ENCODE measurements at places on chromosomes 6 and 20.

GRCh38 chr20:42530855-42531448 is 658.8 kb downstream of the PTPRT start:
- DNase-seq, result peak; percentile 36

- no peak for DNase-seq
Measured at GRCh38 chr6:130848945-130849344, 21.7 kb downstream of the SMLR1 start.

DNA sequence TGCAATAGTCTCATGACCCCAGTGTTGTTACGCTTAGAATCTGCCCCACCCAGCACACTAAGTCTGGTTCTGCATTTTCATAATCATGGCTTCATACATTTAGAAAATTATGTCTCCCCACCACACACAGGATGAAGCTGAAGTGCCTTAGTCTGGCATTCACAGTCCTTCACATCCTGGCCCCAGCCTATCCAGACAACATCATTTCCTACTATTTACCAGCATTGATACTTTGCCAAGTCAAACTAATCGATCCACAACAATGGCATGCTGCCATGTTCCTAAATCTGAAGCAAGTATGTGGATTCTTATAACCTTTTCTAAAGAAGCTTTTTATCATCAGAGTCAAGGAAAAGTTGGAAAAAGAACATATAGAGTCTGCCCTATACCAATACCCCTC is 132.4 kb upstream of the FBXL4 start:
- DNase-seq, result no peak

DNA sequence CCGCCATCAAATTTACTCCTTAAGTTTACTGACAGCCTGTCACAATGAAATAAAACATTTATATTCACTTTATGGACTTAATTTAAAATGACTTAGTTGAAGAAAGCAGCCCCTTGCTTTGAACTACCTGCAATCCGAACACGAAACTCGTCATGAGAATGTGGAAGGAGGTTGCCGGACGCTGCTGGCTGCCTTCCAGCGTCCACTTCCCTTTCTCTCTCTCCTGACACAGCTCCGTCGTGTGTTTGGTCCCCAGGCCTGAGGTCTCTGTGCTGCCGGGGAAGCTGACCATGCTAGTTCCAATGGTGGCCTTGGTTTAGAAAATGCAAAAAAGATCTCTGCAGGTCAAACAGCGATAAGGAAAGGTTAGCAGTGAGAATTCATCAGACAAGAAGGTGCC is 519.7 kb downstream of the CDH26 start:
- DNase-seq, result no peak

- DNase-seq, result no peak
Measured at GRCh38 chr6:135280375-135281136, 99.4 kb downstream of the MYB start.

DNA sequence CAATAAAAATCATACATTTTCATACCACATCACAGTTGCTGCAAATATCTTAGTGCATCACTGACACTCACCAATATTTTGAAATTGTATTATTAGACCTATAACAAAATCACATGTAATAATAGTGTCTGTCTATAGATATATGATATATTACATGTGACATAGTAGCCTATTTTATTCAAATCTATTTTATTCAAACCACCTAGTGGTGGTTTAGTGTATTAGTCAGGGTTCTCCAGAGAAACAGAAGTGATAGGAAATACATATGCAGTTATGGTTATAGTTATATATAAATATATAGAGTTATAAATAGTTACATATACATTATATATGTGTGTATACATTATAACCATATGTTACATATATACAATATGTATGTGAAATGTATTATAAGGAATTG is 366.5 kb upstream of the ARID1B start:
- DNase-seq, result no peak

DNA sequence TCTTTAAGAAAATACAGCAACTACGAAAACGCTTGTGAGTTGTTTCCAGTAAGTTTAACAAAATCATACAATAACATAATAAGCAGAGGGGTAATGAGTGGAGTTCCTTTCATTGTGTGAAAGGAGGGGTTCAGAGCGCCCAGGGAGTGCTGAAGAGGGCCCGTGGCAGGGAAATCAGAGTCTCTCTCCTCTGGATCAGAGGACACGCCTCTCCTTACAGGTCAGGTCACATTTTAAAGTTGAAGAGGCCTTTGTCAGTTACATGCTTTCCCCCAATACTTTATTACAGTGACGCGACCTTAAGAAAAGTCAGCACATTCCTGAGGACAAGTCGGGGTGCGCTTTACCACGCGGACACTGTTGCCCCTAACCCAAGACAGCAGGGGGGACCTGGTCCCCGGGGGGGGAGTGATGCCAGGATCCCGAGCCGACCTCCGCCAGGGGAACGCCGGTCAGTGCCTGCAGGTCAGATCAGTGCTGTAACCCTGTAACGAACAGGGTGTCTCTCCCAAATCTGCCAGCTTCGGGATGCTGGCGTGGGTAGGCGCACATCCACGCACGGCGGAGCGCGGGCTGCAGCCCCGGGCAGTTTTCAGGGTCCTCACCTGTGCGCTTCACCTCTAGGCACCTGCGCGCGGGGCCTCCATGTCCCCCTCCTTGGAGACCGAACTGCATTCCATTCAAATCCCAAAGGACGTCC is 848 bp downstream of the DACT2 start:
- DNase-seq, result no peak

- no peak for DNase-seq
Measured at GRCh38 chr20:15547119-15547518, 1026.1 kb downstream of the KIF16B start.

- DNase-seq, result no peak
Measured at GRCh38 chr6:119476024-119476423, 126.5 kb upstream of the MAN1A1 start.

DNA sequence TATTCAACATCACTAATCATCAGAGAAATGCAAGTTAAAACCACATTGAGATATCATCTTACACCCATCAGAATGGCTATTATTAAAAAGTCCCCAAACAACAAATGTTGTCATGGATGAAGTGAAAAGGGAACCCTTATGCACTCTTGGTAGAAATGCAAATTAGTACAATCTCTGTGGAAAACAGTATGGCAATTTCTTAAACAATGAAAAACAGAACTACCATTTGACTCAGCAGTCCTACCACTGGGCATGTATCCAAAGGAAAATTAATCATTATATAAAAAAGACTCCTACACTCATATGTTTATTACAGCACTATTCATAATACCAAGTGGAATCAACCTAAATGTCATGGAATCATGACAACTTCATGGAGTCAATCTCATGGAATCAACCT is 611.3 kb upstream of the GJE1 start:
- DNase-seq, result no peak

DNA sequence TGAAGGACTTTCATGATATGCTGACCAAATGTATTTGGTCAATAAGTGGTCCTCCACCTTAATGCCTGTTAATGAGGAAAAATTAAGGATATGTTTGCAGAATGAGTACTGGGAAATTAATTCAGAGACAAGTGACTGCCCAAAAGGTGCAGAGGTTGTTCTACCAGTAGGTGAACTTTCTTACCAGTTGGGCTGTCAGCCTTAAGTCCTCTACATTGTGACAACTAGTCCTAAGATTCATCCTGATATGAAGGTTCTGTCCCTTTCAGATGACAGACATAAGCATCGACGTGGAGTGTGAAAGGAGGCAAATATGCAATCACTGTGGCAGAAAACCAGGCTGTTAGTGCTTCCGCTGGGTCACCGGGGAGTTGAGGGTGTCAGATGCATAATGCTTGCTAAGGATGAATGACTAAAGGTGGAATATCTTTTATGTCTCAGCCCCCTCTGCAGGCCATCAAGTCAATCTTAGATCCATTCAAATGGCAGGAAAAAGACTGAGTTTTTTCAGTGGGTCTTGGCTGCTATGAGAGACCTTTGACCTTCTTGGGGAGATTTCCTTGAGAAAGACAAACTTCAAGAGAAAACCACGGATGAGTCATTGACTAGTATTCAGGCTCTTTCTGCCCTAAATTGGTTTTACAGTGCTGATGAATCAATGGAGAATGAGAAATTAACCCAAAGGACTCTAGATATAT is 226.0 kb downstream of the TPBG start:
- DNase-seq, result peak; percentile 30

GRCh38 chr6:41504466-41505121 is 41.6 kb upstream of the FOXP4 start:
- DNase-seq, result no peak

- no peak for DNase-seq
Measured at GRCh38 chr6:101747716-101748115, 354.2 kb downstream of the GRIK2 start.

GRCh38 chr20:17662333-17663039 is 19.6 kb downstream of the RRBP1 start:
- no peak for DNase-seq

DNA sequence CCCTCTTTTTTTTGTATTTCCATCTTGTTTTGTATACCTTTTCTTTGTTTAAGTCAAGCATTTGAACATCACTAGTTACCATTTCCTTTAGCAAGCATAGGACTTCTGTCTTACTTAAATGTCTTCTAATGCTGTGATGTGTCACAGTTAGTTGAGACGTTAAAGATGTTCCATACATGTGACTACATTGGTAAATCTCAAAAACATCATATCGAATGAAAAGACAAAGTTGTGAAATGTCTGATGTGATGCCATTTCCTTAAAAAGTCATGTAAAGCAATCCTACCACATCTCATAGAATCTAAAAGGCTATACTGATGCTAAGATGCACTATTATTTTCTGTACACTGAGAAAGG is 26.8 kb downstream of the SLC16A10 start:
- DNase-seq, result no peak

DNA sequence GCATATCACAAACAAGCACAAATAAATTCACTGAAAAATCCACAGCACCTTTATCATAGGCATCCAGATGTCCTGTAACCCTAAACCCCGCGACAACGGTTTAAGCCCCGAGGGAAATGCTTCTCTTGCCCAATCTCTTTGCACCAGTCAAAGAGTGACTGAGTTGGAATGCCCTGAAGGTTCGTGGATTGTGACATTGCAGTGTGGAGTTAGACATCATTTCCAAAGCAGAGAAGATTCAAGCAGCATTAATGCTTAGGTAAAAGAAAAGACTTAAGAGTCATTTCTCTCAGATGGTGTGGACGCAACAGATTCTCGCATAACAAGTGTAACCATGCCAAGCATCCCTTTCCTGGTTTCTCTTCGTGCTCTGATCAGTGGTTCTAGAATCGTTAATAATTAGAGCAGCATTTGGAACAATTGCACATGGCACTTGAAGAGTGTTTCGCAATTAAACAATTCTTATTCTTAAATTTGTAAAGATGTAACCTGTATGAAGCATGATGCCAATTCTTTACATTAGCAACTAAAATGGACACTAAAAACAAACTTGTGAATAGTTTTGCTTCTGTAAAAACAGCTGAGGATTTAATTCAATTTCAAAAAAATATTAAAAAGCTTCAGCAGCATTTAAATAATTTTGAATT is 121.6 kb downstream of the HIVEP2 start:
- no peak for DNase-seq

- no peak for DNase-seq
Measured at GRCh38 chr6:16146527-16146955, 17.7 kb downstream of the MYLIP start.

DNA sequence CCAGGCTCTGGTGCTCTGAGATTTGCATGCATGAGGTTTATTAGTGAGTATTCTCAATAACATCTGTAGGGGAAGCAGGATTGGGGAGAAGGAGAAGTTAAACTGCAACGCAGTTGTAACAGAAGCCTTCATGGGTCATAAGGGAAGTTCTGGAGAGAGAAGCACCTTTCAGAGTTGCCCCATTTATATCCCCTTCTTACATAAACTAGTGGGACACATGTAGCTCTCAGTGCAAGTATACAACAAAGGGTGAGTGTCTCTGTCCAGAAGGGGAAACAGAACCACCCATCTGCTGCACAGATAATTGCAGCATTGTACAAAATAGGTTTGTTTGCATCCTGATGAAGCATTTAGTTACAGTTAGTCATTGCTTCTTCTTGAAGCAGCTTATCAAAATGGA is 4.3 kb upstream of the ADGB start:
- no peak for DNase-seq

DNA sequence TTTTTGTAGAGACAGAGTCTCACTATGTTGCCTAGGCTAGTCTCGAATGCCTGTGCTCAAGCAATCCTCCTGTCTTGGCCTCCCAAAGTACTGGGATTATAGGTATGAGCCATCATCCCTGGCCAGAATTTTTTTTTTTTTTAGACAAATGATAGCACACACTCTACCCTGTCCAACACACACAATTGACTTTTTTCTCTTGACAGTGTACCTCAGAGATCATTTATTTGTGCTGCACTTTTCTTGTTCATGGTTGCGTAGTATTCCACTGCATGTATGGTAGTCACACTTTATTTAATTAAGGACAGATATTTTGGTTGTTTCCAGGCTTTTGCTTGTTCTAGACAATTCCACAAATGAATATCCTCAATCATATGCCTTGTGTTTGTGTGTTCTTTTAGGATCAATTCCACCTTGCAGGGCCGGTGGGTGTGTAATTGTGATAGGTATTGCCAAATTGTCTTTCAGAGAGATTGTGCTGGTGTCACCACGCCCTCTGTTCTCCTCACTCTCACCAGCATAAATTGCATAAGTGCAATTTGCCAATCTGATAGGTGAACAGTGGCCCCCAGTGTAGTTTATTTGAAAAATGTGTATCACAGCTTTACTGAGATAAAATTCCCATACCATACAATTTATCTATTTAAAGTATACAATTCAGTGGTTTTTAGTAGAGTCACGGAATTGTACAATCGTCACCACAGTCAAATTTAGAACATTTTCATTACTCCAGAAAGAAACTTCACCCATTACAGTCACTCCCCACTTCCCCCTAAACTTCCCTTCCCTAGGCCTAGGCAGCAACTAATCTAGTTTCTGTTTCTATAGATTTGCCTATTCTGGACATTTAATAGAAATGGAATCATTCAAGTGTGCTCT is 20.1 kb downstream of the SRC start:
- DNase-seq, result no peak

- DNase-seq, result no peak
Measured at GRCh38 chr6:132526461-132526860, 11.6 kb upstream of the TAAR9 start.

DNA sequence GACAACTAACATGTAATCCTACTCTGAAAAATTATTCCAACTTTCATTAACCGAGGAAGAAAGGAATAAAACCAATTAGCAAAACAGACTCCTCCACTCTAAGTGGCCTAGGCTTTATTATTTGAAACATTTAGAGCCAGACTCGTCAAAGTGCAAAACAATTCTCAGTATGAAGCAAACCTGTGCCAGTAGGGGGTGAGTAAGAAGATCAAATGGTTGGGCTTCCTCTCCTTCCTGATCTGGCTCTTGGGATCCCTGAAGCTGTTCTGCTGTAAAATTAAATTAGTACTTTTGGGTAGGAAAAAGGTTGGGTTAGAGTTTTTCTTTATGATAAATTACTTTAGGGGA is 177.6 kb upstream of the MAN1A1 start:
- no peak for DNase-seq

DNA sequence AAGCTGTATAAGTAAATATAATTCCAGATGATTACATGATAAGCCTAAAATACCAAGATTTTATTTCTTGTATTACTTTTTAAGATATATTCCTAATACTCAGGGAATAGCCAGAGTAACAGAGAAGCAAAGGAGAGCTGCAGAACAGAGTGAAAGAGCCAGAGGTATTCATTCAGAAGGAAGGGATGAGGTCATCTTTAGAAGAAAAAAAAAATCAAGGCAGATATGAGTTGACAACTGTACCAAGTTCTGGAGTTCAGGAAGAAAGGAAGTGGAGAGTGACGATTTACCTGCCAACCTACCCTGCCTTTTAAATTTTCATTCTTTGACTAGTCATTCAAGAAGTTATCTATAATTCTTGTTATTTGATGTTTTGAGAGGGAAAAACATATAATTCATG is 28.8 kb upstream of the NHSL1 start:
- no peak for DNase-seq

GRCh38 chr6:33217246-33217645 is 8.9 kb downstream of the RING1 start:
- no peak for DNase-seq

- no peak for DNase-seq
Measured at GRCh38 chr6:107991061-107991460, 33.1 kb upstream of the SEC63 start.

Measured in NT2/D1 (cell line).